ENCODE measurements at places on chromosomes 1 and 21. TPM values are rescaled to one million over a fixed set of nuclear protein-coding genes. Genes with fewer than 3 reads are reported as not detected.

DNA sequence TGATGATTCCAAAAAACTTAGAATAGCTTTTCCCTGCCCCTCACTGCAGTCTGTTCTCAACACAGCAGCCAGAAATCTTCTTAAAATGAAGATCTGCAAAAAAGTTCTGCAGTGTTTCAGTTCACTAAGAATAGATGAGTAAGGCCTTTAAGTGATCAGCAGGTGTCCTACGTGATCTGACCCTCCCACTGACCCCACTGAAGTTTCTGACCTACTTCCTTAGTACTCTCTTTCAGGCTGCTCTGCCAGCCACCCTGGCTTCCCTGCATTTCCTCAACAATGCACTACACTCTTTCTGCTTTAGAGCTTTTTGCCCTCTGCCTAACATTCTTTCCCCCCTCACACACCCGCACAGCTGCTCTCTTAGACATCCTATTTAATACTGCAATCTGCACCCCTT lies 182.5 kb downstream of the AKT3 start:
- H3K27ac ChIP-seq: no peak overlapping the region
- H3K4me1 ChIP-seq: peaks cover 3% of the 10 kb centered on the region
- H3K36me3 ChIP-seq: peaks cover 2% of the 10 kb centered on the region
- H3K27me3 ChIP-seq: no peaks in the 10 kb centered on the region

KRTAP12-3 gene
- total RNA-seq: not detected

APCS gene
- not detected for total RNA-seq

PHGDH gene
- 458 TPM for total RNA-seq

ADAMTS4 gene
- total RNA-seq: 7.0 TPM

GRCh38 chr21:32347977-32348376 lies 44.8 kb downstream of the URB1 start:
- peaks cover 67% of the 10 kb centered on the region for H3K36me3 ChIP-seq
- H3K4me3 ChIP-seq: no peak overlapping the region
- DNase-seq: no peak
- no peaks in the 10 kb centered on the region for H3K4me1 ChIP-seq

AMY1C gene
- not detected for total RNA-seq

GRCh38 chr21:42319851-42320572 lies 4.8 kb upstream of the TFF3 start:
- no peak overlapping the region for H3K27ac ChIP-seq
- H3K4me1 ChIP-seq: peaks cover 7% of the 10 kb centered on the region
- no peaks in the 10 kb centered on the region for H3K27me3 ChIP-seq
- H3K36me3 ChIP-seq: no peaks in the 10 kb centered on the region

DNA sequence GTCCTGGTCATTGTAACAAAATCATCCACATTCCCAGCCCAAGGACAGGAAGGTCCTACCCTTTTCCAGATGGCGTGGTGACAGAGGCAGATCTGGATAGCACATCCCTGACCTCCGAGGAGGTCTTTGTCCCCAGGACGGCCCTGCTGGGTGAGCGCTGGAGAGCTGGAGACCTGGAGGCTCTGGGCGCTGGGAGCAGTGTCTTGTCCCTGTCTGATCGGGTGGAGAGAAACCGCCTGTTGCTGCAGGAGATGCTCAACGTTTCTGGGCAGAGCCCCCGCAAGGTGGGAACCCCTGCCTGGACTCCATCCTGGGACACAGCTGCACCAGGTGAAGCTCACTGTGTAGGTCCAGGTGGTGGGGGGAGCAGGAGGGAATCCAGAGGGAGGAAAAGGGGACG lies 4.1 kb downstream of the KIAA1614 start:
- 0 out of 2 replicates have a peak, but pooled peaks cover 5% of the 10 kb centered on the region for H3K36me3 ChIP-seq
- no peaks in the 10 kb centered on the region for H3K4me1 ChIP-seq
- H3K27me3 ChIP-seq: no peaks in the 10 kb centered on the region
- DNase-seq: no peak
- H3K4me3 ChIP-seq: no peak overlapping the region

CFAP74 gene
- 0.28 TPM for total RNA-seq

- peak overlapping the region; percentile 55 for H3K4me3 ChIP-seq
- DNase-seq: no peak
- no peaks in the 10 kb centered on the region for H3K27me3 ChIP-seq
- H3K4me1 ChIP-seq: no peaks in the 10 kb centered on the region
Measured at GRCh38 chr1:54499097-54499359, 49.0 kb upstream of the ACOT11 start.

GRCh38 chr1:28416509-28417194 lies 47.1 kb downstream of the PHACTR4 start:
- no peaks in the 10 kb centered on the region for H3K27me3 ChIP-seq
- H3K4me1 ChIP-seq: peaks cover 2% of the 10 kb centered on the region
- H3K36me3 ChIP-seq: no peaks in the 10 kb centered on the region
- DNase-seq: no peak
- no peak overlapping the region for H3K4me3 ChIP-seq

GJC2 gene
- 1.6 TPM for total RNA-seq

FCGR3B gene
- total RNA-seq: not detected

- H3K27ac ChIP-seq: no peak overlapping the region
- no peak for DNase-seq
- H3K27me3 ChIP-seq: no peaks in the 10 kb centered on the region
- no peak overlapping the region for H3K4me3 ChIP-seq
- no peaks in the 10 kb centered on the region for H3K4me1 ChIP-seq
Measured at GRCh38 chr1:31744165-31744888, 19.8 kb downstream of the ADGRB2 start.

DNA sequence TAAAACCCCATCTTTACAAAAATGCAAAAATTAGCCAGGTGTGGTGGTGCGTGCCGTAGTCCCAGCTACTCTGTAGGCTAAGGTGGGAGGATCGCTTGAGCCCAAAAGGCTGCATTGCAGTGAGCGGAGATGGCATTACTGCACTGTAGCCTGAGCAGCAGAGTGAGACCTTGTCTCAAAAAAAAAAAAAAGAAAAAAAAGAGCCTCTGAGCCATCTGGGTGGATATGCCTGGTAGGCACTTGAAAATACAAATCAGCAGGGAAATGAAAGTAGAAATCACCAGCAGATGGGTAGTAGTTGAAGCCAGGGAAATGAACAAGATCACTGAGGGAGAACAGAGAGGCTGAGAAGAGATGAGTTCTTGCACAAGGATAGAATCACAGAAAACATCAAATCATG lies 131.0 kb upstream of the HMCN1 start:
- no peaks in the 10 kb centered on the region for H3K4me1 ChIP-seq
- no peaks in the 10 kb centered on the region for H3K27me3 ChIP-seq
- no peak overlapping the region for H3K4me3 ChIP-seq
- no peak for DNase-seq
- no peaks in the 10 kb centered on the region for H3K36me3 ChIP-seq

F5 gene
- 0.04 TPM for total RNA-seq

- H3K36me3 ChIP-seq: no peaks in the 10 kb centered on the region
- no peaks in the 10 kb centered on the region for H3K27me3 ChIP-seq
- no peaks in the 10 kb centered on the region for H3K4me1 ChIP-seq
- no peak overlapping the region for H3K27ac ChIP-seq
- no peak for DNase-seq
Measured at GRCh38 chr1:212482637-212483441, 50.1 kb downstream of the NENF start.

CNKSR1 gene
- 26.3 TPM for total RNA-seq

DNA sequence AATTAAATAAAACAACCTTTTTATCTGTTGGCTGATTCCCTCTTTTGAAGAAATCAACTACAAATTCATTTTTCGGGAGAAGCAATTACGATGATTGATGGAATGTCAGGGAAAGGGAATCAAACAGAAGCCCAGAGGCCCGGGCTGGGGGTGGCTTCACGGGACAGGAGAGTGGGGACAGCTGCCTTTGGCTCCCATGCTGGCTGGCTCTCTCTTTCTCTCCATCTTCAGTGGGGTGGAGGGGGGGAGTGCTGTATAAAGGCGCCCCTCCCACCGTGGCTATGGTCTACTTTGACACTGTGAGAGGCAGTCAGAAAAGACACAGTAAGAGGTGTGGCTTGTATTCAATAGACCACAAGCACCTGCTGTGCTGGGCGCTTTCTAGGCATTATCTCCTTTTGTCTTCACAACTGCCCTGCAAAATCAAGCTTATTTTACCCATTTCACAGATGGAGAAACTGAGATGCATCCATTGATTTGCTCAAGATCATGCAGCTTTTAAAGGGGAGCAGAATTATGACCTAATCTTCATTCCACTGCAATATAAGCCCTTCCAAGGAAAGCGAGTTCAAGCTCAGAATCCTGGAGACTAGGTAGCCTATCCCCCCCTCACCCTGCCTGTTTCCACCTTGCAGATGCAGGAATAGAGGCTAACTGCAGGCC lies 92.9 kb downstream of the GRIK3 start:
- H3K4me3 ChIP-seq: no peak overlapping the region
- DNase-seq: no peak
- H3K27me3 ChIP-seq: no peaks in the 10 kb centered on the region
- no peak overlapping the region for H3K27ac ChIP-seq
- no peaks in the 10 kb centered on the region for H3K4me1 ChIP-seq

GRCh38 chr1:21626921-21627339 lies 42.2 kb downstream of the RAP1GAP start:
- no peaks in the 10 kb centered on the region for H3K27me3 ChIP-seq
- H3K4me1 ChIP-seq: peaks cover 7% of the 10 kb centered on the region
- H3K4me3 ChIP-seq: no peak overlapping the region
- no peak overlapping the region for H3K27ac ChIP-seq

- H3K27ac ChIP-seq: no peak overlapping the region
- peaks cover 7% of the 10 kb centered on the region for H3K4me1 ChIP-seq
- no peaks in the 10 kb centered on the region for H3K36me3 ChIP-seq
- no peak for DNase-seq
- no peaks in the 10 kb centered on the region for H3K27me3 ChIP-seq
- no peak overlapping the region for H3K4me3 ChIP-seq
Measured at GRCh38 chr1:72851597-72851996, 569.3 kb upstream of the NEGR1 start.

DNA sequence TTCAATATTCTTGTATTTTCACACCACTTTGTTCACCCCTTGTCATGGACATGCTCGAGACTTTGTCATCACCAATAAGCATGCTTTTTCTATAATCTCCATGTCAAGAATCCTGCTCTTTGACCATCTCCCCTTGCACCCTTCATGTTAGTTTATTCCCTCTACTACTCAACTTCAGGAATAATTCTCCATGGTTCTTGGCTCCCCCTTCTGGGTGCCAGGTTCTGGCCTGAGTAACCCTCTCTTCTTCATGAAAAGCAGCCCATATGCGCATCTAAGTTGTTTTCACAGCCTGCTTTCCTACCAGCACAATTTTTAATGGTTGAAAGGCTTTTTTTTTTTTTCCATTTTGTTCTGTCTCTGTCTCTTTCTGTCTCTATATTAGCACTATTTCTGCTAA lies 160.7 kb downstream of the LEPR start:
- H3K27me3 ChIP-seq: no peaks in the 10 kb centered on the region
- no peaks in the 10 kb centered on the region for H3K4me1 ChIP-seq
- no peaks in the 10 kb centered on the region for H3K36me3 ChIP-seq

- DNase-seq: no peak
- H3K27me3 ChIP-seq: no peaks in the 10 kb centered on the region
- peaks cover 2% of the 10 kb centered on the region for H3K36me3 ChIP-seq
- H3K27ac ChIP-seq: no peak overlapping the region
Measured at GRCh38 chr21:35368326-35368725, 319.2 kb upstream of the RUNX1 start.

DNA sequence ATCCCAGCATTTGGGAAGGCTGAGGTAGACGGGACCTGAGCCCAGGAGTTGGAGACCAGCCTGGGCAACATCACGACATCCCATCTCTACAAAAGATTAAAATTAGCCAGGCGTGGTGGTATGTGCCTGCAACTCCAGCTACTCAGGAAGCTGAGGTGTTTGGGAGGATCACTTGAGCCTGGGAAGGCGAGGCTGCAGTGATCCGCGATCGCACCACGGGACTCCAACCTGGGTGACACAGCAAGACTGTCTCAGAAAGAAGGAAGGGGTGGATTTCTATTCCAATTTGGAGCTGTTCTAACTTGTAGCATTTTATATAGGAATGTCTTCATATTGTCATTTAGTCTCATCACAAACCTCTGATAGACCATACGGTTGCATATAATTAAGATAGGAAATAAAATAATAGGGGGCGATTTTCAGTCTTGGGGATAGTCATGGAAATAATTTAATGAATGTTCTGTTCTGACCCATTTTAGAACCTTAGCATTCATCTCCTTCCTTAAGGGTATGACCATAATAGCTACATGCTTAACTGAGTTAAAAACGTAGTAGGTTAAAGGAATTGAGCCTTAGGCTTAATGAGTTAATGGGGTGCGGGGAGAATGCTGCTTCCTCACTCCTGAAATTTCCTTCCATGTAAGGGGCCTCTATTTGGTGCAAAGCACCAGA lies 93.1 kb downstream of the ADCY10 start:
- DNase-seq: peak; percentile 38
- H3K27me3 ChIP-seq: no peaks in the 10 kb centered on the region
- peaks cover 7% of the 10 kb centered on the region for H3K36me3 ChIP-seq

GRCh38 chr1:239128541-239128940 lies 257.8 kb upstream of the CHRM3 start:
- DNase-seq: no peak
- H3K27ac ChIP-seq: no peak overlapping the region
- H3K4me3 ChIP-seq: no peak overlapping the region
- peaks cover 14% of the 10 kb centered on the region for H3K4me1 ChIP-seq
- H3K36me3 ChIP-seq: 0 out of 2 replicates have a peak, but pooled peaks cover 7% of the 10 kb centered on the region
- no peaks in the 10 kb centered on the region for H3K27me3 ChIP-seq

GRCh38 chr1:20014153-20014552 lies 34.7 kb upstream of the PLA2G2A start:
- no peak for DNase-seq
- no peak overlapping the region for H3K27ac ChIP-seq
- no peaks in the 10 kb centered on the region for H3K27me3 ChIP-seq
- H3K4me1 ChIP-seq: no peaks in the 10 kb centered on the region
- H3K36me3 ChIP-seq: peaks cover 4% of the 10 kb centered on the region

GRCh38 chr1:116258668-116259419 lies 114.2 kb upstream of the ATP1A1 start:
- no peaks in the 10 kb centered on the region for H3K4me1 ChIP-seq
- H3K27me3 ChIP-seq: no peaks in the 10 kb centered on the region
- no peak overlapping the region for H3K27ac ChIP-seq
- no peaks in the 10 kb centered on the region for H3K36me3 ChIP-seq

- peaks cover 14% of the 10 kb centered on the region for H3K4me1 ChIP-seq
- H3K27ac ChIP-seq: no peak overlapping the region
- H3K4me3 ChIP-seq: no peak overlapping the region
Measured at GRCh38 chr1:169479363-169480066, 6.2 kb downstream of the SLC19A2 start.

DNA sequence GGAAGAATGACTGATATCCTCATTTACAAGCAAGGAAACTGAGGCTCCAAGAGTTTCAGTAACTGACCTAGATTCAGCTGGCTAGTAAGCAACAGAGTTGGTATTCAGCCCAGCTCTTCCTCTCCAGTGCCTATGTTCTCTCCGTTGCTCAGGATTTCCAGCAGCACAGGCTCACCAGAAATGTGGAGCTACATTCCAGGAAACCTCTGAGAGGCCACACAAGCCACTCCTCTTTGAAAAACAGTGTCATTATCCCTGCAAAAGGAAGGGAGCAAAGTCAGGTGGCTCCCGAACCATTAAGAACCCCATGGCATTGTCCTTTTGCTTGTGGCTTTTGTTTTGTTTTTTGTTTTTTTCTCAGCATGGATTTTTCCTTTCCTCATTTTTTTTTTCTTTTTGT lies 40.6 kb upstream of the DUSP10 start:
- H3K27me3 ChIP-seq: no peaks in the 10 kb centered on the region
- H3K27ac ChIP-seq: no peak overlapping the region
- no peaks in the 10 kb centered on the region for H3K4me1 ChIP-seq
- H3K4me3 ChIP-seq: no peak overlapping the region
- no peak for DNase-seq

- H3K27me3 ChIP-seq: no peaks in the 10 kb centered on the region
- no peak overlapping the region for H3K4me3 ChIP-seq
- H3K36me3 ChIP-seq: no peaks in the 10 kb centered on the region
- no peaks in the 10 kb centered on the region for H3K4me1 ChIP-seq
- DNase-seq: no peak
- no peak overlapping the region for H3K27ac ChIP-seq
Measured at GRCh38 chr1:106223213-106223612, 833.3 kb upstream of the PRMT6 start.

Measured in H9 (cell line).